ENCODE measurements at places on chromosomes 7 and 10.

GRCh38 chr7:155481764-155482163 is 23.8 kb downstream of the EN2 start:
- no peak for DNase-seq

DNA sequence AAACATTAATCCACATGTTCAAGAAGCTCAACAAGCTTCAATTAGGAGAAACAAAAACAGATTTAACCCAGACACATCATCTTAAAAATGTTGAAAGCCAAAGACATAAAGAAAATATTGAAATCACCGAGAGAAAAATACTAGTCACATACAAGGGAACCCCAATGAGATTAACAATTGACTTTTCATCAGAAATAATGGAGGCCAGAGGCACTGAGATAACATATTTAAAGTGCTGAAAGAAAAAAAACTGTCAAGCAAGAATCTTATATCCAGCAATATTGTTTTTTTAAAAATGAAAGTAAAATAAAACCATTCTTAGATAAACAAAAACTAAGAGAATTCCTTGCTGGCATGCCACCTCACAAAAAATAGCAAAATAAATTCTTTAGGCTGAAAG is 28.9 kb downstream of the AOC1 start:
- no peak for DNase-seq

GRCh38 chr10:108545921-108546320 is 1377.4 kb downstream of the XPNPEP1 start:
- no peak for DNase-seq

- DNase-seq = no peak
These were observed 77.5 kb upstream of the HABP2 start for GRCh38 chr10:113475381-113475807.

GRCh38 chr10:6221971-6222751 is 19.4 kb downstream of the PFKFB3 start:
- DNase-seq = no peak

DNA sequence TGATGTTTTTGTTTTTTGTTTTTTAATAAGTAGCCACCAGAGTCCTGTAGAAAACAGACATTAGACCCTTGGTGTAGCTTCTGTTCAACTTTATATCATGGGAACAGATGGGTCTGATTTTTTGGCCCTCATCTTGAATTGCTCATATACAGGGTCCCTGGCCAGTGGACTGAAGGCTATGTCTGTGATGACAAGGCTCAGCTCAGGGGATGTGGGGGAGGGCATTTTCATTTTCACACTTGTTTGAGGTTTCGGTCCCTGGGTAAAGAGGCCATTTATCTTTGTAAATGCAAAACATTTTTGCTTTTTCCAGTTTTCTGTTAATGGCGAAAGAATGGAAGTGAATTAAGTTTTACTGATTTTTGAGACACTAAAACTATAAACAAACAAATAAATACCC is 257.6 kb upstream of the PHYHIPL start:
- no peak for DNase-seq

DNA sequence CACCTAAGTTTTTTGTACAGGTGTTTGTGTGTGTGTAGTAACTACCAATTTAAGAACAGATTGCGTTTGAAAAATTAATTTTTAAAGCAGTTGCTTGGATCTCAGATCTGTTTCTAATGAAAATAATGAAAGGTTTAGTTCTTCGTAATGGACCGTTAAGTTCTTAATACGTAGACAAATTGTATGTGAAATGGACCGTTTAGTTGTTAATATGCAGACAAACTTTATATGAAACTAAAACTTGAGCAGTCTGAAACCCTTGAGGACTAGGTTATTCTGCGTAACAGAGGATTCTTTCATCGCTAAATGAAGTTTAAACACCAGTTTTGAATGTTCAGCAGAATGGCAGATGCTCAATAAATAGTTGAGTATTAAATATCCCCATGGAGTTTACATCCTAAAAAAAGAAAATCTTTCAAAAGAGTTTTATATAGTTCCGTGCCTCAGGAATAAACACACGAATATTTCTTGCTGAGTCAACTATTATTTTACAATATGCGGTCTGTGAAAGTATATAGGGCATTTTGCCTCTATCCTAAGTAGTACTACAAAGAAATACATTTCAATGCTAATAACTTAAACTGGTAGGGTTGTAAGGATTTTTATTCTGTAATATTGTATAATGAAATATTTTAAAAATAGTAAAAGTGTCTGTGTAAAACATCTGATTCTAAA is 1.2 kb downstream of the DBF4 start:
- DNase-seq = no peak

- no peak for DNase-seq
These were observed 222.3 kb downstream of the SNX10 start for GRCh38 chr7:26513948-26514347.

DNA sequence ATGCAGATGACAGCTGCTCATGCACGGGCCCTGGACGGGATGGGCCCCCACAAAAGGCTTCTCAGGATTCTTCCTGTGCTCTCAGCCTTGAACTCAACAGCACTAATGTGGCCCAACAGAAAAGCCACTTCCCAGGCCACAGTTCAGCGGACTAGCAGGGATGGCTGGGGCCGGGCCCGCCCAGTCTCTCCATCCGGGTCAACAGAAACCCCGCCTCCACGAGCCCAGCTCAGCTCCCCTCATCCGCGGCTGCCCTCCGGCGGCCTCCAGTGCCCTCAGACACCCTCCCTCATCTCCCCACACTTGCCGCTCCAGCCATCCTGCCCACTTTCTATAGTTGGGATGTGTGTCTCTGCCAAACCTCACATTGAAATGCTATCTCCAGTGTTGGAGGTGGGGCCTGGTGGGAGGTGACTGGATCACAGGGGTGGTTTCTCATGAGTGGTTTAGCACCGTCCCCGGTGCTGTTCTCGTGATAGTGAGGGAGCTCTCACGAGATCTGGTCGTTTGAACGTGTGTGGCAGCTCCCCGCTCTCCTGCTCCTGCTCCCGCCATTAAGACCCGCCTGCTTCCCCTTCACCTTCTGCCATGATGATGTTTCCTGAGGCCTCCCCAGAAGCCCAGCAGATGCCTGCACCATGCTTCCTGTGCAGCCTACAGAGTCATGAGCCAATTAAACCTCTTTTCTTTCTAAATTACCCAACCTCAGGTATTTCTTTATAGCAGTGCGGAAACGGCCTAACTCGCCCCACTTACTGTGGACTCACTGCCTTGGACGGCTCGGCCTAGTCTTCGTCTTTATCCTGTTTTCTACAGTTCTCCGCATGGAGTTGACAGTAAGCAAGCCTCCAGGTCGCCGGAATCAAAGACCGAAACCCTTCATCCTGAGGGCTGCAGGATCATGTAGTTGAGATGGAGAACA is 169.9 kb upstream of the RNF32 start:
- DNase-seq = no peak

- no peak for DNase-seq
These were observed 197.2 kb downstream of the GALNT17 start for GRCh38 chr7:71329030-71329660.

DNA sequence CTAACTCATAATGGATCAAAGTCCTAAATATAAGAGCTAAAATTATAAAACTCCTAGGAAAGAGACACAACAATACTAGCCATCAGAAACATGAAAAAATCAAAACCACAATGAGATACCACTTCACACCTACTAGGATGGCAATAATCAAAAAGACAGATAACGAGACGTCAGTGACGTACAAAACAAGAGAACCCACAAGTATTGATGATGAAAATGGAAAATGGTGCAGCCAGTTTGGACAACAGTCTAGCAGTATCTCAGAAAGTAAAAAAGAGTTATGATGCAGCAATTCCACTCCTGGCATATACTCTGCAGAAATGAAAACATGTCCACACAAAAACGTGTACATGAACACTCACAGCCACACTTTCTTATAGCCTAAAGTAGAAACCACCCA is 173.5 kb downstream of the SRPK2 start:
- DNase-seq = no peak

- no peak for DNase-seq
These were observed 689 bp upstream of the SMARCD3 start for GRCh38 chr7:151249034-151249731.

DNA sequence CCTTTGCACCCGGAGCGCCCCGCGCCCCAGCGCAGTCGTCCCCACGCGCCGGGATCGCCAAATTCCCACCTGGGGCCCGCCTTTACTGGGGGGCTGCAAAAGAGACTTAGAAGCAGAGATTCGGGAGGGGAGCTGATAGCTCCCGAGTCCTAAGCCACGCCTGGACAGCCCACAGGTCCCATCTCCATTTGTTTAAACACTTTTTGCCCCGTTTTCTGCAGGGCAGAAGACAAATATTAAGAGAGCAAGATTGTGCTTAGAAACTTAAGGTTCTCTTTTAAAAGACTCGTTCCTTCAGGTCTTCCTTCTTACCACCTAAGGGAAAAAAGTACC is 299.1 kb upstream of the NFE2L3 start:
- no peak for DNase-seq

- DNase-seq = peak; percentile 15
These were observed 247.4 kb downstream of the ELMO1 start for GRCh38 chr7:37201003-37201875.

- no peak for DNase-seq
These were observed 162.1 kb downstream of the JAZF1 start for GRCh38 chr7:28018446-28018845.

GRCh38 chr7:102412548-102412947 is 16.4 kb downstream of the PRKRIP1 start:
- no peak for DNase-seq

DNA sequence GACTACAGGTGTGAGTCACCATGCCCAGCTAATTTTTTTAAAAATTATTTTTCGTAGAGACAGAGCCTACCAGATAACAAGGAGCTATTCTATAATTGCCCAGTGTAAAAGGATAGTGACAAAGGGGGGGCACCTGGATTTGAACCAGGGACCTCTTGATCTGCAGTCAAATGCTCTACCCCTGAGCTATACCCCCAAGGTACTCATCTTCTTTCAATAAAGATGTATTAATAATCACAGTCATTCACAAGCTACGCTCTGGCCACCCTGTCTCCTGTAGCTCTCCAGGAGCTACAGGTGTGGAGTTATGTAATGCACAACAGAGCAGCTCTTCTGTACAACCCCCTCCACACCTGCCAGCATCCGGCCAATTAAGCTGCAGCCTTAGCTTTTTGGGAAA is 83.5 kb downstream of the ZNF777 start:
- no peak for DNase-seq

DNA sequence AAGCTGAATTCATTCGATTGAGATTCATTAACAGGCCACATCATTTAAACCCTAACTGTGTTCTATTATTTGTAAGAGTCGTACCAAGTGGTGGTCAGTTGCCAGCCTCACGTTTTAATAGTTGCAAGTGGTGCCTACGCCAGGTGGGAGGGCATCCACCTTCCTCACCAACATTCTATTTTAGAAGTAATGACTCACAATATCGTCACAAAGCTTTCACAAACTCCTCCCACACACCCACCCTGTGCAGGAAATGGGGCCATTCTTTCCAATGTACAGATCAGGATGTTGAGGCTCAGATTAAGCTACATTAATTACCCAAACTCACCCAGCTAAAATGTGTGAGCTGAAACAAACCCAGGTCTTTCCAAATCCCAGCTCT is 77.3 kb upstream of the SAMD8 start:
- DNase-seq = no peak

GRCh38 chr7:98879198-98879978 is 1.1 kb downstream of the TRRAP start:
- DNase-seq = peak; percentile 32

GRCh38 chr10:120513307-120513796 is 56.3 kb downstream of the PLPP4 start:
- no peak for DNase-seq

GRCh38 chr7:157613575-157614322 is 276.9 kb downstream of the DNAJB6 start:
- no peak for DNase-seq

GRCh38 chr10:114767986-114768821 is 53.4 kb upstream of the FHIP2A start:
- no peak for DNase-seq

- DNase-seq = no peak
These were observed 78.4 kb upstream of the ADO start for GRCh38 chr10:62726142-62726541.

- DNase-seq = peak; percentile 4
These were observed 110.5 kb downstream of the C10orf105 start for GRCh38 chr10:71608819-71609768.

DNA sequence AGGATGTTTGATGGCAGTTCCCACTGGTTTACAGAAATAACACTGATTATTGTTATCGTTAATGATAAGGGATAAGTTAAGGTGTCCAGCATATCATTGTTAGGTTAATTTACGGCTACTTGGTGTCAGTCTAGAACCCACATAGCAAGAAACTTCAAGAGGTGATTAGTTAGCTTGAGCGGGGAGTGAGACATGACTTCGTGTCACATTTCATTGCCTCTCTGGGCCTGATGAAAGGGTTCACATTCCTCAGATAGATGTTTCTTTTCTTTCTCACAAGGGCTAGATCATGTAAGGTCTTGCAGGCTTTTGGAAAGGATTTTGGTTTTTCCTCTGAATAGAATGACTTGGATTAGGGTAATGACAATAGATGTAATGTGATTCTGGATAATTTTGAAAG is 26.7 kb downstream of the WAC start:
- no peak for DNase-seq

- no peak for DNase-seq
These were observed 953.9 kb downstream of the TYW1 start for GRCh38 chr7:67950321-67951083.

DNA sequence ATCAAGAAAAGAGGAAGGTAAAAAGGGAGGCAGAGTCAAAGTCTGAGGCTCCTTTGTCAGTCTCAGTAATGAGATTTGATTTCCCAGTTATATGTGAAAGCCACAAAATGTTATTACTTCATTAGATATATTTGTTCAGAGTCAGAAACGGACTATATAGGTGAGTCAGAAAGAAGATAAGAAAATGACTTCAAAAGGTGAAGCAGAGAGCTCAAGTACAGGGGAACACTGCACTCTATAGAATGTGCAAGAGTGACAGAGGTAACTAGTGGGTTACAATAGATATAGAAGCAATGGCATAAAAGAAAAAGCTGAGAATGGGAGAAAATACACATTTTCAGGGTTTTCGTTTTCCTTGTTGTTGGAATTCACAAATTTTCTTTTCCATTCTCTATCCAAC is 43.3 kb downstream of the DGKB start:
- no peak for DNase-seq

Data from stimulated activated CD8-positive, alpha-beta memory T cell treated with anti-CD3 and anti-CD28 coated beads, Interleukin-7, amount 100 ng/mL, for 1 hour (primary cell).